ENCODE measurements at places on chromosomes 1 and 21.

DNA sequence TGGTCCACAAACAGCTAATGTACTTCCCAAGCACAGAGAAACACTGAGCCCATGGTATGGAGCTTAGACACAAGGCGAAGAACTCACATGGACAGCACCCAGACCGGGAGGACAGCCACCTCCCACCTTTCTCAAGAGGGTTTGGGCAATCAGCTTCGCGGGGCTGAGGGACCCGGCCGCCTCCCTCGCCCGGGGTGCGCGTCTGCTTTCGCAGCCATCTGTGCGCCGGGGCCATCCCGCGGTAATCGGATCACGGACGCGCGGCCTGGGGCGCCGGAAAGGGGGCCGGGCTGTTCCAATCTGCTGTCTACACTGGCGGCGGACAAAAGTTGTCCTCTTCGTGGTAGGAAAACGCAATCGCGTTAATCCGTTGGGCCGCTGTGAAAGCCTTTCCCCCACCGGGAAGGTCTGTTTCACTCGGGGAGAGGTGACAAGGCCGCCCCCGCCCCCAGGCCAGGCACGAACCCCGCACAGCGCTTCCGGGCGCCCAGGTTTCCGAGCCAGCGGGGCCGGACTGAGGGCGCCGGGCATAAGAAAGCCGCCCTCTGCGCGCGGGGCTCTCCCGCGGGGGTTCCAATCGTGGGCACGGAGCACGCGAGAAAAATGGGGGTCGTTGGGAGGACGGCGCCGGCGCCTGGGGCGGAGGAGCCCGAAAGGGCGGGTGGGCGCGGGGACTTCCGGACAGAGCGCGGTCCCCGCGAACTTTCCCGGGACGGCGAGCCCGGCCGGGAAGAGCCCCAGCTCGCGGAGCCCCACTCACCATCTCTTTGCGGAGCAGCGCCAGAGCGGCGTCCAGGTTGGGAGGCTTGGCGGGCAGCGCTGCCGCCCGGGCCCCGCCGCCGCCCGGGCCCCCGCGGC lies 664 bp downstream of the FAM89A start:
- peak; percentile 38 for DNase-seq

- no peak for DNase-seq
Measured at GRCh38 chr1:22216210-22216883, 73.5 kb upstream of the WNT4 start.

DNA sequence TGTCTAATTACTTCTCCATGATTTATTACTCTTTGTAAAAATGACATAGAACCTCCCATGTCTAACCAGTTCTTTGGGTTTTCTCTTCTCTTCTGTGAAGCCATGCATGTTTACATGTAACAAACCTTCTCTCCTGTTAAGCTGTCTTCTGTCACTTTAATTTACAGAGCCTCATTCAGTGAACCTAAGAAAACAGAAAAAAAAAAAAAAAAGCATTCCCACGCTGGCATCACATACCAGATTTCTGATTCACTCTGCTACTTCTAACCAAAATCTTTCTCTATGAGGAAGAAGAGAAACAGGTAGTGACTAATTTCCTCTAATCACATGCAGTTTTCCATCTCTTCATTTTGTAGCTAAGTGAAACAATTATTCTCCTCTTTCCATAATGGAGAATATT lies 141.4 kb upstream of the CXADR start:
- no peak for DNase-seq

GRCh38 chr1:47515164-47515789 lies 77.4 kb downstream of the FOXD2 start:
- DNase-seq, result no peak

- no peak for DNase-seq
Measured at GRCh38 chr1:50973255-50973654, 3.2 kb downstream of the CDKN2C start.

- no peak for DNase-seq
Measured at GRCh38 chr21:33244082-33244778, 14.5 kb downstream of the IFNAR2 start.
